ENCODE measurements at places on chromosomes 6 and 20.

GRCh38 chr20:44309763-44310663 lies 989 bp downstream of the FITM2 start:
- DNase-seq, result peak; percentile 73

- DNase-seq, result no peak
Measured at GRCh38 chr6:97293198-97293696, 10.2 kb upstream of the MMS22L start.

DNA sequence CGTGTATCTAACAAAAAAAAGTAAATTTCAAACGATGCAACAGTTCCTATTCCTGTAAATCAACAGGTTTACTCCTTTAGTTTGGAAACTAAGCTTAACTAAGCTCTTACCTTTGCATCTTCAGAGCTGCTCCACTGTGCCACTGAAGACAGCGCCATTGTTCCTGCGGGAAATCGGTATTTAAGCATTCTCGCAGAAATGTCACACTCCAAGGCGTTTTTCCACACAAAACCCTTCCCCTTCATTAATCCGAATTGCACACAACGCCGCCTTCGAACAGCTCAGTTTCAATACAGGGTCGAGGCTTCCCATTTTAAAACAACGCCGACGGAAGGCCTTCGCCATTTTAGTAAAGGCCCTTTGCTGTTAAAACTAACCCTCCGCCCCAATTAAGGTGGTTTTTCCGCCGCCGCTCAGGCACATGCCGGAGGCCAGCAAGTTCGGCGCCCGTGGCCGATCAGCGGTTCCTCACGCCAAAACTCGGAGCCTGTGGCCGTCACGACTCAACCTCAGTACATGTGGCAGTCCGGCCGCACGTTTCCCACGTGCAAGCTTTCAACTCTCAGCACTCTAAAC lies 35.4 kb upstream of the SYNCRIP start:
- DNase-seq, result no peak

DNA sequence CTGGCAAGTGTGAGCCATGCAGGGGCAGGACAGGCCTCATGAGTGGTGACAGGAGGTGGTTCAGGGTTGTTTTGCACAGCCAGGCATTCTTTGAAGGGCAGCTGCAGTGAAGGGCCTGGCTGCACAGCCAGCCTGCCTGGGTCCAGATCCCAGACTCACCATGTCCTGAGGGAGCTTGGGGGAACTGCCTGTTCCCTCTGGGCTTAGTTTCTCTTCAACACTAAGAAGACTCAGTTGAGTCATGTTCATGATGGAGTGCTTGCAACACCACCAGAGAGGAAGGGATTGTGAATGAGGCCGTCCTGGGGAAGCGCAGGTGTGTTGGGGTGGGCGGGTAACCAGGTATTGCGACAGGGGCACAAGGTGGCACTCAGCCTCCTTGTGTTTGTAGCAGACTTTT lies 102.4 kb downstream of the CDH26 start:
- DNase-seq, result peak; percentile 41

- no peak for DNase-seq
Measured at GRCh38 chr6:894274-894673, 201.3 kb upstream of the EXOC2 start.

All from hepatocyte (in vitro differentiated cells).